ENCODE measurements at places on chromosomes 11 and 22.

DNA sequence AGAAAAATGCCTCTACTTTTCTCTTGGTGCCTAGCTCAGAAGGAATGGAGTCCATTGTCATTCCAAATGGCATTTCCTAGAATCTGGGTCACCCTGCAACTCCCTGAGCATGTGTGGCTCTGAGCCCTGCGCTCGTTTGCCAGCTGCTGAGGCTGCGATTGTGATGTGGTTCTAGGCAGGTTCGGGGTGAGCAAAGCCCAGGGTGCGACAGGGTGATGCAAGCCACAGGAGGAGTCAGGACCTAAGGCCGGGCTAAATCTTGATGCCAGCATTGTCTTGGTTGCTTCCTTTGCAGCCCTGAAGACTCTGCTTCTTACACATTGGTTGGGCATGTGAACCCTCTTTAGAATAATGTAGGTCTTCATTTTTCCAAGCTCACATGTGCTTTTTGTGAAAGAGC, 131.0 kb downstream of the MORC2 start:
- no peak for DNase-seq

GRCh38 chr11:16911658-16912057, 102.6 kb downstream of the PLEKHA7 start:
- DNase-seq, result no peak

DNA sequence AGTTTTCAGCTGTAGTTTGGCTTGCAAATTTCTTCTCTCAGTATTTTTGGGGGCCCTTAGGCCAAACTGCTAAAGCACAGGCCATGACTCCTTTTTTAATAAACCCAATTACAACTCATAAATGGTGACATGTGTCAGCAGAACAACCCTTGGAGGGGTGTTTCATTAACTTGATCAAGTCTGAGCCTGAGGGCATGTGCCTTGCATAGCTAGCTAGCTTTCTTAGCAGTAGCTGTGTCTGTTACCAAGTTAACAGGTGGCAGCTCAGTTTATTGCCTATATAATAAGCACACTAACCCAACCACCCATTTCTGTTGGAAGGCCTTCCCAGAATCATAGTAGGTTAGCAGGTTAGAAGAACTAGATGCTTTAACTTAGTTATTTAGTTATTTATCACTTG, 950.3 kb upstream of the CCDC90B start:
- no peak for DNase-seq

DNA sequence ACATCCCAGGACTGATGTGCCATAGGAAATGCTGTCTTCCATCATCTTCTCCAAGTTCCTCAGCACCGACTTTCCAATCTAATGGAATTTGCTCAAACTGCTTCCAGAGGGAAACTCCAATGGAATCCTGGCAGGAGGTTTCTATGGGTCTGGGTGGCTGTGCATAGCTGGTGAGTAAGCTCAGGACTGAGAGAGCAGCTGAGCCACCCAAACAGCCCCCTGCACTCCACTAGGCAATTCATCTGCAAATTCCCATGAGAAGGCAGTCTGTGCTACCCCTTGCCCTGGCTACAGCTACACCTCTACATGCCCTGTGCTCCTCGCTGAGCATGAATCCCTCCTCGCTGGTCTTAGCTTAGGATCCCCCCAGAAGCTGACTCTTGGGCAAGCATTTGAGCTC, 127.9 kb upstream of the CSNK2A3 start:
- DNase-seq, result no peak

- no peak for DNase-seq
These were observed 34.0 kb downstream of the TTC17 start for GRCh38 chr11:43392713-43393112.

DNA sequence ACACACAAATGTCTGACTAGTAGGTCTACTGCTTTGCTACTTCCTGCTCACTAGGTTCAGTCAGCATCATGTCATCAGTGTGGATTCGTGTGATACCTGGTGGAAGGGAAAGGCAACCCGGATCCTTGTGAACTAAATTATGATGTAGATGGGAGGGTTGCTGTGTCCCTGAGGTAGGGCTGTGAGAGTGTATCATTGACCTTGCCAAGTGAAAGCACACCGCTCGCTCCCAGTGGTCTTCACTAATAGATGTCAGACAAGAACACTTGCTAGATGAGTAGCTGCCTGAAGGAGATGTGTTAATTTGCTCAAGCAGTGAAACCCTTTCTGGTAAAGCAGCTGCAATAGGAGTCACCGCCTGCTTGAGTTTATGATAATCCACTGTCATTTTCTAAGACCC, 119.4 kb downstream of the WNT7B start:
- no peak for DNase-seq

DNA sequence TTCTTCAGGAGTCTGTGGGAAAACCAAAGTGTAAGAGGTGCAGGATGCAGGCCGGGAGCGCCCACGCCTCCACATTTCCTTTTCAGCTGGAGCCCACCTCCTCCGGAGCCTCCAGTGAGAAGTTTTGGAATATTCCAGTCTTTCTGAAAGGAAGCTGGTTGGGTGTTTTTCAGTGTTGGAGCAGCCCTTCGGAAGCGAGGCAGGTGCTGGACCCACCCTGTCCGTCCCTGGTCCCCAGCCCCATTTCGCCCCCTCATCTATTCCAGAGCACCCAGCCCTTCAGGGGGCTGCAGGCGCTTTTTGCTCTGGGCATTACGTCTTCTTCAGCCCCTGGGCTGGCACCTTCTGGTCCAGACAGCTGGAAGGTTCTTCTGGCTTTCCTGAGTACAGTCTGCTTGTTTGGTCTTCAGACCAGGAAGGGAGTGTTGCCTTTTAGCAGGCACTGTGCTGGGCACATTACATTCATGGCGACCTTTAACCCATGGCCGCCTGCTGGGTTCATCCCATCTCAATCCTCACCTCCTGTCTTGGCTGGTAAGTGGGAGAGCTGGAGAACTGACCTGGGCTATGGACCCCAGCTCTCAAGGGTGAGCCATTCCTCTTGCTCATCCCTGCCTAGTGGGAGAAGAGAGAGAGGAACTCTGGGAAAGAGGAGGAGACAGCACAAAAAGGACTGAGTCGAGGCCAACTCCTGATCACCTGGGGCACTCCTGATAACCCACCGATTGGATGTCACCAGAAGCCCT, 710 bp upstream of the THY1 start:
- DNase-seq, result no peak

- DNase-seq, result no peak
These were observed 825.6 kb downstream of the TBC1D22A start for GRCh38 chr22:47587861-47588577.

- DNase-seq, result no peak
These were observed 317.8 kb downstream of the MIAT start for GRCh38 chr22:26974914-26975803.
